ENCODE measurements at places on chromosomes 7 and 10.
A peak's percentile ranks its signal among the peaks of the same experiment; 100 is the strongest.

- no peaks in the 10 kb centered on the region for H3K4me1 ChIP-seq
- H3K27me3 ChIP-seq, result no peaks in the 10 kb centered on the region
- H3K27ac ChIP-seq, result no peak overlapping the region
Observed at GRCh38 chr10:121983852-121984251, 5.1 kb upstream of the TACC2 start.

GRCh38 chr10:29370097-29371092 is 81.5 kb downstream of the LYZL1 start:
- DNase-seq, result no peak
- no peaks in the 10 kb centered on the region for H3K27me3 ChIP-seq
- no peaks in the 10 kb centered on the region for H3K36me3 ChIP-seq
- H3K27ac ChIP-seq, result peak overlapping the region; percentile 49
- H3K4me3 ChIP-seq, result no peak overlapping the region

DNA sequence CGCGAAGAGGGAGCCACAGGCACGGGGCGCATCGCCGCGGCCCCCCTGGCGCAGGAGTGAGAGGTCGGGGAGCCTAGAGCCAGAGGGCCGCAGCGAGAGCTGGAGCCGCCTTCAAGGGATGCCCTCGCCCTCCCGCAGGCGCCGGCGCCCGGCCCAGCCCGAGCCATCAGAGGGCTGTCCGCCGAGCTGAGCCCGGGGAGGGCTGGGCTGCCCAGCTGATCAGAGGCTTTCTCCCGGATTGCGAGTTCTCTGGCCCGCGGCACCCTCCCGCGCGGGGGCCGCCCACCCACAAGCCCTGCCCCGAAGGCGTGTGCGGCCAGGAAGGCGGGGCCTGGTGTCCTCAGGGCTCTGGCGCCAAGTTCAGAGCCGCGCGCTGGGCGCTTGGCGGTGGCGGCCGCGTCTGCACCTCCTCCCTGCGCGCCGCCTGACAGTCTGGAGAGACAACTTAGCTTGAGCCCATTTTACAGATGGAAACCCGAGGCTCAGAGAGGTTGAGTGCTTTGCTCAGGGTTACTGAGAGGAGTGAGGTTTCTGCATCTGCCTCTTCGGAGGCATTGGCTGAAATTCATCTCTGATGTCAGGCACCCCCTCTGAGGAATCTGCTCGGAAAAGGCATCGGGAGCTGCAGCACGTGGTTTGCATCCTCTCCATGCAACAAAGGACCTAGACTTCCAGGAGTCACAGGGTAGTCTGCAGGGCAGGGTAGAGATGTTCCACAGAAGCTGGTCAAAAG is 3.8 kb upstream of the ANTXRL start:
- H3K27ac ChIP-seq, result no peak overlapping the region
- H3K36me3 ChIP-seq, result no peaks in the 10 kb centered on the region
- peaks cover 16% of the 10 kb centered on the region for H3K4me1 ChIP-seq
- H3K4me3 ChIP-seq, result peak overlapping the region; percentile 74
- peaks cover 36% of the 10 kb centered on the region for H3K27me3 ChIP-seq
- no peak for DNase-seq

- no peak overlapping the region for H3K4me3 ChIP-seq
- H3K36me3 ChIP-seq, result no peaks in the 10 kb centered on the region
Observed at GRCh38 chr7:24054236-24054635, 229.8 kb upstream of the NPY start.

DNA sequence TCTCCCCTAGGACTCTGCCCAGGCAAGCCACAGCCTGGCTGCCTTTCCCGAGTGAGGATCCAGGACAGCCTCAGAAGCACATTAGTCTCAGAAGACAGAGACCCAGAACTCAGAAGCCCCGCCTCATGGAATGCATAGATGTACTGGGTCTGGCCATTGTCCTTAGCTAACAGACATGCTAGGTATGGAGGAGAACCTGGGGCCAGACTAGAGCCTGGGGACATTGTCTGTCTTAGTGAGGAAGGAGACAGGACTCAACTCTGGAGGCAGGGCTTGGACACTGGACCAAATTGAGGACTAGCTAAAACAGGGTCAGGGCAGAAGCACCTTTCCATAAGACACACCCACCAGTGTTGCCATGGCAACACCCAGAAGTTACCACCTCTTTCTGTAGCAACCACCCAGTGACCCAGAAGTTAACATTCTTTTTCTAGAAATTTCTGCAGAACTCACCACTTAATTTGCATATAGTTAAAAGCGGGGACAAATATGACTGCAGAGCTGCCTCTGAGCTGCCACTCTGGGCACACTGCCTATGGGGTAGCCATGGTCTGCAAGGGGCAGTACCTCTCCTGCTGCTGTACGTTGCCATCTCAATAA is 27.5 kb downstream of the TLX1 start:
- no peak overlapping the region for H3K27ac ChIP-seq
- H3K27me3 ChIP-seq, result peaks cover 83% of the 10 kb centered on the region
- no peaks in the 10 kb centered on the region for H3K36me3 ChIP-seq
- H3K4me1 ChIP-seq, result peaks cover 28% of the 10 kb centered on the region

DNA sequence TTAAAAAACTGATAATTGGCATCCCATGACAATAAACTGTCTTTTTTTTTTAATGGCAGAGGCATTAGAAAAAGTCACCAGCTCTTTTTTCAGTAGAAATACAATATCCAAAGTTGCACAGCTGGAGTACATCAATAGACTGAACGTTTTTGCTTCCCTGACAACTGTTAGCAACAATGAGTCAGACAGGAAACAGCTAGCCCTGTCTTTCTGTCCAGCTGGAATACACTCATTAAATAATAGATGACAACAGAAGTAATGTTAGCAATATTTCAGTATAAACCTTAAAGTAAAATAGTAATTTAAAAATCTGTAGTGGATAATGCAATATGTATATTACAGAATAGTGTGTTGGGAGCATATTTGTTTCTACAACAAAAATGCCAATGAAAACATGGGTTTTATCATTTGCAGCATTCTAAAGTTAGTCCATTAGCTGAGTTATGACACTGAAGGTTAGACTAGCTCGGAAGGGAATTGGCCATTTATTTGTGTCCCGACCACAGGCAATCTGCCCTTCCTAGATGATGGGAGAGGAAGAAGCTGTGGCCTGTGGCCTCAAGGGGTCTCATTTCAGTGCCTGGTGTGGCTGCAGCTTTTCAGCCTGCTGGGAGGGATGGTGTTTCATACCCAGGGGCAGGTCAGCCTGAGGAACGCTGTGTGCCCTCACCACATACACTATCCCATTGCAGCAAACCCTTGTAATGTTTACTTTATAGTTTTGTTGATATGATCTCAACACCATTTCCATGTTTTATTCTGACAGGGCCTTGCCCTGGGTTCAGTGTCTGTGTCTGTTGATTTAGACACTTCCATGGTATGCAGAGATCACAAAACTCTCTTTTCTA is 173.3 kb downstream of the SLC16A9 start:
- no peak for DNase-seq
- H3K36me3 ChIP-seq, result no peaks in the 10 kb centered on the region
- peaks cover 9% of the 10 kb centered on the region for H3K27me3 ChIP-seq

GRCh38 chr10:21677551-21677950 is 143.5 kb downstream of the MLLT10 start:
- H3K27ac ChIP-seq, result no peak overlapping the region
- DNase-seq, result no peak
- peaks cover 11% of the 10 kb centered on the region for H3K4me1 ChIP-seq
- H3K36me3 ChIP-seq, result peaks cover 10% of the 10 kb centered on the region
- no peaks in the 10 kb centered on the region for H3K27me3 ChIP-seq

DNA sequence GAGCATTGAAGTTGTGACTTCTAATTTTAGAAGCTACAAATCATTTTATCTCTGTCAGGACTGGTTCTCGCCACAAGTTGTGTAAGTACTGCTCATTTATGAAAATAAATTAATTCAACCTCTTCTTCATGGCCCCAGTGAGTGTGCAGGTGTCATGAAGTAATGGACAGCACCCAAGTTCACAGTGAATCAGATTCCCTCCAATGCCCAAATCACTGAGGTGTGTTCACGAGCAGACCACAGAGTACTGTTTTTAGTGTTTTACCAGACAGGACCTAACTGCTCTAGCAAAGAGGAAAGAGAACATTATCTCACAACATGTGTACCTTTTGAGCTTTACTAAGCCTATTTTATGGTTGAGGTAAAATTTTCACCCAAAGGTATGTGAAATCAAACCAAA is 980.0 kb downstream of the CNTNAP2 start:
- no peak for DNase-seq
- no peaks in the 10 kb centered on the region for H3K4me1 ChIP-seq
- no peak overlapping the region for H3K4me3 ChIP-seq
- no peak overlapping the region for H3K27ac ChIP-seq
- no peaks in the 10 kb centered on the region for H3K27me3 ChIP-seq

DNA sequence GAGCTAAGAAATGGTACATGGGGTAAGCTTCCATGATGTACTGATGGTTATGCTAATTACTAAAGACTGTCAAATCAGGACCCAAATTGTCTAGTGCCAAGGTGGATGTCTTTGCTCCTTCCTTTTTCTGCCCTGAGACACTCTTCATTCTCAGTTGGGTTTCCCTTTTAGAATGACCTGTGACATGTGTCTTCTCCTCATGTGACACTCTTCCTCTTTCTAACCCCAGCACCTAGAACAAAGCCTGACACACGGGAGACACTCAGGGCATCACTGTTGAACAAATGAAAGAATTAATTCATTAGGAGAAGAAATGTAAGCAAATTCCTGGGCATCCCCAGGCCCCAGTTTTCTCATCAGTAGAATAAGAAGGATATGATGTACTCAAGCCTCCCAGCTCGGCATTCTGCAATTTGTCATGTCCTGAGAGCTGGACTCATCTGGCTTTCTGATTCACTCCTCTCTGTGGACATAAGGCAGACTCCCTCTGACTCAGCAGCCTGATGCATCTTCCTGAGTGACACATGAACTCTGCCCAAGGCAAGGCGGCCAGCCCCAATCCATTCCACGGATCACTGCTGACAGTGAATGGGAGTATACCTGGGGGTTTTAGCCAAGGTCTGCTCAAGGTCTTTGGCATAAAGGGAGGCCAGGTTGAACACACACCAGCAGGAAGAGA is 473.8 kb downstream of the KCNMA1 start:
- peaks cover 66% of the 10 kb centered on the region for H3K4me1 ChIP-seq
- no peaks in the 10 kb centered on the region for H3K27me3 ChIP-seq
- no peaks in the 10 kb centered on the region for H3K36me3 ChIP-seq
- DNase-seq, result peak; percentile 42

- peaks cover 51% of the 10 kb centered on the region for H3K4me1 ChIP-seq
- no peaks in the 10 kb centered on the region for H3K27me3 ChIP-seq
- H3K36me3 ChIP-seq, result no peaks in the 10 kb centered on the region
Observed at GRCh38 chr10:69842020-69842419, 40.3 kb downstream of the COL13A1 start.

DNA sequence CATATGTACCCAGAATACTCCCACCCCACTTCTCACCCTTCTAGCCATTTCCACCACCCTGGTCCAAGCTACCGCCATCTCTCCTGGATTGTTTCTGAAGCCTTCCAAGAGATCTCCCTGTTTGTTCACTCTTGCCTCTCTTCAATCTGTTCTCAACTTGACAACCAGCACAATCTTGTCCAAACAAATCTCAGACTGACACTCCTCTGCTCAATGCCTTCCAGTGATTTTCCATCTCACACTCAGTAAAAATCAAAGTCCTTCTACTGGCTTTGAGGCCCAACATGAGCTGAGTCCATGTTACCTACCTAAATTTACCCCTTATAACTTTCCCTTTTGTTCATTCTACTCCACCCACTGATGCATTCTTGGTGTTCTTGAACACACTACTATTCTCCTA is 33.2 kb upstream of the TMEM140 start:
- H3K4me3 ChIP-seq, result no peak overlapping the region
- DNase-seq, result no peak
- H3K4me1 ChIP-seq, result peaks cover 9% of the 10 kb centered on the region
- no peaks in the 10 kb centered on the region for H3K27me3 ChIP-seq
- no peak overlapping the region for H3K27ac ChIP-seq

DNA sequence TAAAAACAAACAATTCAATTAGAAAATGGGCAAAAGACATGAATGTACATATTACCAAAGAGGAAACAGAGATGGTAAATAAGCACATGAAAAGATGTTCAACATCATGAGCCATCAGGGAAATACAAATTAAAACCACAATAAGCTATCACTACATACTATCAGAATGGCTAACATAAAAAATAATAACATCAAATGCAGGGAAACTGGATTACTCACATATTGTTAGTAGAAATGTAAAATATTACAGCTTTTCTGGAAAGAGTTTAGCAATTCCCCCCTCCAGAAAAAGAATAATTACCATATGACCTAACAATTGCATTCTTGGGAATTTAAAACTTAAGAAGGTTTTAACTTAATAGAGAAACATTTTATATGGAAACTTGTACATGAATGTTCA is 232.9 kb upstream of the MTPN start:
- DNase-seq, result no peak
- H3K27me3 ChIP-seq, result no peaks in the 10 kb centered on the region
- peaks cover 2% of the 10 kb centered on the region for H3K36me3 ChIP-seq
- H3K4me1 ChIP-seq, result no peaks in the 10 kb centered on the region
- no peak overlapping the region for H3K4me3 ChIP-seq

GRCh38 chr10:62454687-62455397 is 80.7 kb downstream of the ZNF365 start:
- peaks cover 5% of the 10 kb centered on the region for H3K4me1 ChIP-seq
- H3K27ac ChIP-seq, result peak overlapping the region; percentile 5
- DNase-seq, result no peak
- H3K36me3 ChIP-seq, result no peaks in the 10 kb centered on the region

- no peak overlapping the region for H3K27ac ChIP-seq
- no peaks in the 10 kb centered on the region for H3K4me1 ChIP-seq
- H3K27me3 ChIP-seq, result peaks cover 2% of the 10 kb centered on the region
- H3K36me3 ChIP-seq, result peaks cover 5% of the 10 kb centered on the region
Observed at GRCh38 chr7:37376386-37376785, 72.3 kb downstream of the ELMO1 start.

- H3K4me3 ChIP-seq, result no peak overlapping the region
- no peaks in the 10 kb centered on the region for H3K27me3 ChIP-seq
- DNase-seq, result no peak
- H3K36me3 ChIP-seq, result no peaks in the 10 kb centered on the region
- peaks cover 15% of the 10 kb centered on the region for H3K4me1 ChIP-seq
Observed at GRCh38 chr10:74231375-74231774, 80.4 kb downstream of the ADK start.

DNA sequence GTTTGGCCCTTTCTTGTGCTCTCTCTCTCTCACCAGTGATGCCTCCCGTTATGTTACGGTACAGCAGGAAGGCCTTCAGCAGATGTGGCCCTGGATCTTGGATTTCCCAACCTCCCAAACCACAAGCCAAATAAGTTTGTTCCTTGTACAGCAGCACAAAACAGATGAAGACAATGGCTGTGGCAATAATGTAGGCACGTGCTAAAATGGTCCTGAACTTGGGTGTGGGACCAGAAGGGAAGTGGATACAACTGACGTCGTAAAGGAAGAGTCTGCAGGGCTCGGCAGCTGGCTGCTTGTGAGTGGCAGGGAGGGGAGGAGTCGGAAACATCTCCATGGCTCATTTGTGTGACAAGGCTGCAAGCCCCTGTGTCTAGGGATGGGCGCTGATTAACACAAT is 26.8 kb downstream of the PROSER2 start:
- no peak for DNase-seq
- peaks cover 8% of the 10 kb centered on the region for H3K4me1 ChIP-seq
- H3K27me3 ChIP-seq, result no peaks in the 10 kb centered on the region
- no peak overlapping the region for H3K4me3 ChIP-seq

- H3K4me3 ChIP-seq, result no peak overlapping the region
- H3K27me3 ChIP-seq, result no peaks in the 10 kb centered on the region
- H3K36me3 ChIP-seq, result no peaks in the 10 kb centered on the region
- DNase-seq, result no peak
- no peak overlapping the region for H3K27ac ChIP-seq
- peaks cover 28% of the 10 kb centered on the region for H3K4me1 ChIP-seq
Observed at GRCh38 chr10:2202401-2202800, 465.1 kb upstream of the ADARB2 start.

- peaks cover 3% of the 10 kb centered on the region for H3K36me3 ChIP-seq
- H3K27ac ChIP-seq, result no peak overlapping the region
- no peak overlapping the region for H3K4me3 ChIP-seq
- no peaks in the 10 kb centered on the region for H3K27me3 ChIP-seq
- no peak for DNase-seq
Observed at GRCh38 chr10:118927321-118927720, 102.2 kb upstream of the NANOS1 start.

All from mesothelial cell of epicardium (in vitro differentiated cells).